ENCODE measurements at places on chromosomes 4 and X.
A peak's percentile ranks its signal among the peaks of the same experiment; 100 is the strongest.

DNA sequence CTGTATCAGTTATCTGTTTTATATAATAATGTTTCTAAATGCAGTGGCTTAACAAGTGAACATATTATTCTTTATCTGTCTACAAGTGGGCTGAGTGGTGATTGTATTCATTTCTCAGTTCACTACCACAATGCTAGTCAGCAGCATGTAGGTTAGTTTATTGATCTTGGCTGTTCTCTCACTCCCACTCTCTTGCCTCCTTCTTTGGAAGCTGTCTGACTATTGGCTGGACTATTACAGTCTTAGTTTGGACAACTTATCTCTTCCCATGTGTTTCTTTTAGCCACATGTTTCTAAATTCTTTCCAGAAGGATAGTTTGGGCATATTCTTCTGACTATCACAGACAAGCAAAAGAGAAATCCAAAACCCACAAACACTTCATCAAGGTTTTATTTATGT is 459.5 kb upstream of the AGA start:
- no peak for DNase-seq

DNA sequence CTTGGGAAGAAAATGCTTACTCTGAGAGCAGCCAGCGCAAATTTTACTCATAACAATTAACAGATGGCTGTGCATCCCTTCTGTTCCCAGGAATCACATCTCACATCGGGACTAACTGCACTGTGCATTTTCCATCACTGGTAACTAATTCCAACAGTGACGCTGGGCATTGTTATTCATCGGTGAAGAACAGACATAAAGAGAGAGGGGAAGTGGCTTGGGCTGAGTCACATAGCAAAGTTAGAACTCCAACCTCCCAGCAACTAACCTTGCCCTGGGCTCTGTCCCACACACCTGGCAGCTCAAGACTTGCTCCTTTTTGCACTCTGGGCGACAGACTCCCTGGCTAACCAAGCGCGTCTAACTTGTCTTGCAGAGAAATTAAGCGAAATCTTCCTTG is 6.4 kb upstream of the LONRF3 start:
- no peak for DNase-seq

GRCh38 chr4:1323635-1324442 is 23.2 kb upstream of the UVSSA start:
- DNase-seq = no peak

DNA sequence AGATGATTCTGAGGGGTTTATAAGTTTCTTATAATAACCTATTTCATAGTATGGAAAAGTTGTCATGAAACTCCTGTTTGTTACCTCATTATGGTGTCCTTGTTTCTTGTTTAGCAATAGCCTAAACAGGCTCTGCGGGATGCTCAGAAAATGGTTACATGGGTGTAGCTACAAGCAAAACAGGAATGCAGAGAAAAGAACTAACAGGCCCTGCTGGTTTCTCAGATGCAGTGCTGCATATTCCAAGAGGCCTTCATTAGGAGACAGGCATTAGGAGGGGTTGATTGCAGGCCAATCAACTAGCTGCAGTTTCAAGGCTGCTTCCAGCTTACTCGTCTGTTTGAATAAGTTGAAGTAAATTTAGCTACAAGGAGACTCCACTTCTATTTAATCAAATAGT is 37.6 kb upstream of the HPGD start:
- no peak for DNase-seq

GRCh38 chrX:148466292-148466691 is 34.1 kb upstream of the AFF2 start:
- no peak for DNase-seq

DNA sequence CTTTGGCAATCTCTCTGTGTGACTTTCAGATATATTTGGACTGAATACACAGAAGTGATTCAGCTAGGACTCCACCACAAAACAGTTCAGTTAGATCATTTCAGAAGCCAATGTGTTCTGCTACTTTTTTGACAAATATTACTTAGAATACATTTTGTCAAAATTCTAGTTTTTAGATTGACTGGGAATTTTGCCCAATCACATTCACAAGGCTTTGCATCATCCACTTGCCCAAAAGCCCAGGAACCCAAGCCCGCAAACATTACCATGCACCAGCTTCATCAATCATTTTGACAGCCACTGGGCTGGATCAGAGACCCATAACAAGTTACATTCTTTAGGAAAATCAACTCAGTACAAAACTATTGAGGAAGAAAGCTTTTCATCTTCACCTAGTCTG is 256.6 kb upstream of the NDST3 start:
- no peak for DNase-seq

GRCh38 chr4:115325836-115326235 is 212.4 kb upstream of the NDST4 start:
- DNase-seq = no peak

DNA sequence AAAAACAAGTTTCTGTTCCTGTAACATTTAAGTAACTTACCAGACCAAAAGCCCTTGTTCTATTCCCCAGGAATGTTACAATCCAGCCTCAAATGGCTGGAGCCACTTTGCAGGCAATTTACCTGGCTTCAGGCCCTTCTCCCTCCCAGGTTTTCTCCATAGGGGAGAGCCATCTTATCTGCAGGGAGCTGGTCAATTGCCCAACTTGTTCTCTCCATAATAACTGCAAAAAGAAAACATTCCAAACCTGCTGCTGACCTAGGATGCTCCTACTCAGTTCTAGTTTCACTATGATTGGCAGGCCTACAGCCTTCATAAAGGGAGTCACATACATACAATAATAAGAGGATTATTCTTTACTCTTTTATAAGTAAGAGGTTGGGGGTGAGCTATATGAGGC is 670.7 kb downstream of the PCDH7 start:
- no peak for DNase-seq

- no peak for DNase-seq
Measured at GRCh38 chr4:56460085-56460484, 7.3 kb upstream of the SRP72 start.

- DNase-seq = no peak
Measured at GRCh38 chrX:87338510-87338909, 179.1 kb upstream of the KLHL4 start.

- DNase-seq = no peak
Measured at GRCh38 chr4:807792-808191, 18.1 kb downstream of the CPLX1 start.

- DNase-seq = no peak
Measured at GRCh38 chrX:11745881-11746280, 12.2 kb upstream of the MSL3 start.

- DNase-seq = no peak
Measured at GRCh38 chrX:104564921-104565703, 887 bp upstream of the IL1RAPL2 start.

DNA sequence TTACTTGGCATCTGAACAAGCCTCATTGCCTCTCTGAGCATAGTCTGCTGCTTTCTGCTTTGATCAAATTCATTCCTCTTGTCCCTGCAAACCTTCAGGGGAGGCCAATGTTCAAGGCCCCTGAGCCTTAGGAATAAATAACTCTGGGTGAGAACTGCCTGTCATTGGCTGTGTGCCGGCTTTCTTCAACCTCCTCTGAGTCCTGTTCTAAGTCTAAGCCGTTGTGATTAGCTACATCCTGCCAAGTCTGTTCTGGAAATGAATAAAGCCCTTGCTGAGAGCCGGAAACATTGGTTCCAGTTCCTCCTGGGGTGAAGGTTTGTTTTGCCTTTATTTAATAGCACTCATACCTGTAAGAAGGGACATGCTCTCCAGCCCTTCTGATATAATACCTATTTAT is 13.8 kb downstream of the RNF4 start:
- no peak for DNase-seq

GRCh38 chrX:18047491-18047890 is 173.2 kb downstream of the BEND2 start:
- no peak for DNase-seq

GRCh38 chr4:172997856-172998255 is 170.8 kb upstream of the GALNT7 start:
- DNase-seq = no peak

DNA sequence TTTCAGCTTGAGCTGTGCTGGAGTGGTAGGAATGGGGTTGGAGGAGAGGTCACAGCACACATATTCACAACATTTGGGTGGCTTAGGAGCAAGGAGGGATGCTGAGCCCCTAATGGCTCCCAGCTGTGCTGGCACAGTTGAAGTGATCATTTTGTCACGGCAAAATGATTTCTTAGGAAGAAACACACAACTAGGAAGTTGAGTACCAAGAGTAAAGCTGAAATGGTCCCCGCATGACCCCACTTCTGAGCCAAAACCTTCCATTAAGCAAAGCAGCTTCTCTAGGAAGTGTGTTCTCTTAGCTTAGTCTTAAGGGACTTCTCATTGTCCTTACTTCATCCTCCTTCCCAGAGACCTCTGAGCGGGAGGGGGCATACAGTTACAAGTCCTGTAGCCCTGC is 12.6 kb downstream of the CAPN6 start:
- DNase-seq = no peak

DNA sequence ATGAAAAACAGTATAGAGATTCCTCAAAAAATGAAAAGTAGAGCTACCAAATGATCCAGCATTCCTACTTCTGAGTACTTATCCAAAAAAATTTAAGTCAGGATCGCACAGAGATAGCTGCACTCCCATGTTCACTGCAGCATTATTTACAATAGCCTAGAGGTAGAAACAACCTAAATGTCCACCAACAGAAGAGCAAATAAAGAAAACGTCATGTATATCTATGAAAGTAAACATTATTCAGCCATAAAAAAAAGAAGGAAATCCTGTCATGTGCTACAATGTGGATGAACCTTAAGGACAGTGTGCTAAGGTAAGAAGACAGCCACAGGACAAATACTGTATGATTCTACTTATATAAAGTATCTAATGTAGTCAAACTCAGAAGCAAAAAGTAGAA is 12.4 kb downstream of the THOC2 start:
- no peak for DNase-seq

DNA sequence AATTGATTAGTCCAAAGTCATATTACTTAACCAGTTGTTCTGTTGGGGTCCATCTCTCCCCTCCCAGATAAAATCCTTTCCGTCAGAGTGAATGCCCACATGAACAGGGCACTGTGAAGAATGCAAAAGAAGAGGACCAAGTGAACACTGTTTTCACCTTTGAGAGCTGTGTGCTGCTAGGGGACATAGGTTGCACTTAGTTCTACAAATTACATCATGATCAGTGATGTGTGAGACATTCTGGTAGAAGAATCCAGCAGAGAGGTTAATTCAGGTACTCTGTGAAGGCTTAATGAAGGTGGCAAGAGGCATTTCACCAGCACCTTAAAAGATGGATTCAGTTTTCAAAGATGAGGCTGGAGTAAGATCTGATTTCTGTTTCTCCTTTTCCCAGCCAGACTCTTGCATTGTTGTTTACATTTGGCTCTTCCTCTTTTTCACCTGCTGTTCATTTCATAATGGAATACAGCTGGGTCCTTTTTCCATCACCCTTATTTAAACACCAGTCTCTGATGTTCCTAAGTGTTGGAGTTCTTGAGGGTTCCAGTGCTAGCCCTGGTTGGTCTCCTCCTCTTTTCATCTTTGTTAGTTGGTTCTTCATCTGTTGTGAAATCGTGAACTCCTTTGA is 10.9 kb downstream of the GAB1 start:
- no peak for DNase-seq

GRCh38 chrX:38992441-38993096 is 191.3 kb downstream of the MID1IP1 start:
- DNase-seq = no peak

DNA sequence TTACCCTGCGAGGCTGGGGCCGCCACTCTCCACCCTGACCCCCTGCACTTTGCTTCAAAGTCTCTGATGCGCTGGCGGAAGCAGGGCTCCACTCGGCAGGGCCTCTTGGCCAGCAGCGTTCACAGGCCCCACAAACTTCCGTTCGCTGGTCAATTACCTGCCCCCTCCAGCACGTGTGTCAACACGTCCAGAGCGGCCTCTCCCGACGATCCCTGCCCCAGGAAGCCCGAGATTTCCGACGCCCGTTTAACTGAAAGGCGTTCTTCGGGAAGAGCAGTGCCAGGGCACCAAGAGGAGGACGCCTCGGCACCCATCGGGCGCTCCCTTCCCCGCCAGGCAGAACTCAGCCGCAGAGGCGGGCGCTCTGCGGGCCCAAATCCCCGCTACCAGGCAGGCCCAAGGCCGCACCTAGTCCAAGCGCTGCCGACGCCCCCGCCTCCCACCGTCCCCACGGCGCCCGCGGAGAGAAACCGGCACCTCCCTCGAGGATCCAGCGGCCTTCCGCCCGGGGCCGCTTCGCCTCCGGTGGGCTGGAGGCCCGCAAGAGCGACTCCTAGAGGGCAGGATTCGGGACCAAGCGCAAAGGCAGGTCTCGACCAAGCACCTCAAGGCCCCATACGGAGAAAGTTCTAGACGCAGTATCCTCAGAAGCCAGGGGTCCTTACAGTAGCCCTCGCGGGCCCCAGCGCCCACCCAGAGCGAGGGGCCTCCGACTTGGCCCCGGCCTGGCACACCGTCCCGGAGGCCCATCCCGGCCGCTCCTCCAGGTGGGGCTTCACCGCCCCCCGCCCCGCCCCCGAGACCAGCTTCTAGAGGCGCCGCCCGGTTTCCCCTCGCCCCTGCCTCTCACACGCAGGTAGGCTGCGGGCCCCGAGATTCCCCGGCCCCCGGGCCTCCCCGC is 586 bp downstream of the BCAP31 start:
- DNase-seq = peak; percentile 21

- no peak for DNase-seq
Measured at GRCh38 chr4:24862073-24862751, 50.6 kb downstream of the CCDC149 start.

DNA sequence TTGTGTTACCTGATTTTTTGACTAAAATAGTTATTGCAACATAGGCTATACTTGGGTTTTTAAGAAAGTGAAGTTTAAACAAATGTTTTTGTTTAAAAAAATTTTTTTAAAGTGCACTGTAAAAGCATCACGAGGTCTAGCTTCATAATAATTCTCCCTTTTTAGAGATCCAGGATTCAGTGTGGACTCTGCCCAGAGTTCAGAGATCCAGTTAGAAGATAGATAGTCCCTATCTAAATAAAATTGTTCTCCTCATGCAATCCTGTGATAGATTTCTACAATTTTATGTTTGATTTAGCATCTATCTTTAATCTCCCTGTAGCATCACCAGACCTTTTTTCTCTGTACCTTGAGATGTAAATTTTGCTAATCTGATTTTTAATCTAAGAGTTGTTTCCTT is 85.5 kb upstream of the HPGD start:
- no peak for DNase-seq

DNA sequence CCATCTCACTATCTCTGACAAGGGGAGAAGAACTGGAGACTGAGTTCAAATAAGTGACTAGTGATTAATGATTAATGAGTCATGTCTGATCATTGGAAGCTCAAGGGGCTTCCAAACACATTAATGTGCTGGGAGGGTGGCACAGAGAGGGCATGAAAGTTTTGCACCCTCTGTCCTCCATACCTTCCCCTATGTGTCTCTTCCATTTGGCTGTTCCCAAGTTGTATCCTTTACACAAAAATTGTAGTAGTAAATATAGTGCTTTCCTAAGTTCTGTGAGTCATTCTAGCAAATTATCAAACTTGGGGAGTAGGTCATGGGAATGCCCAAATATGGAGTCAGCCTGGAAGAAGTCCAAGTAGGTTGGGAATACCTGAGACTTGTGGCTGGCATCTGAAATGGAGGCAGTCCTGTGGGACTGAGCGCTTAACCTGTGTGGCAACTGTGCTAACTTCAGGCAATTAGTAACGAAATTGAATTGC is 4.1 kb upstream of the FAM200B start:
- no peak for DNase-seq

- DNase-seq = no peak
Measured at GRCh38 chr4:99356992-99357391, 4.4 kb upstream of the ADH1C start.
